ENCODE measurements at places on chromosomes 3 and 15.

DNA sequence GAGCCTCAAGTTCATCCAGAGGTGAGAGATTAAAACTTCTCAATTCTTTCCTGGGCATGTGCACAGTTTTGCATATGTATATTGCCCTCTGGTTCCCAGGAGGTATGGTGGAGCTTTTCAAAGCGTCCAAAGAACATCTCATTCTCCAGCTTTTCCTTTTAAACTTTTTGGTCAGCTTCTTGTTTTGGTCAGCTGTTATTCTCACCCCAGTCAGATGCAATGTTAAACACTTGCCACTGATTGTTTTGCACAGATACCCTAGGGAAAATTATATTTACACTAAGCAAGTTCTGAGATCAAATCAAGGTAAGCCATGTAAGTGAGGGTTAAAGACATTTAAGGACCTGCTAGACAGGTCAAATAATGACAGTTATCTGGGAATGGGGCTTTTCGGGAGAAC is 261.3 kb downstream of the EDEM1 start:
- DNase-seq, result no peak

DNA sequence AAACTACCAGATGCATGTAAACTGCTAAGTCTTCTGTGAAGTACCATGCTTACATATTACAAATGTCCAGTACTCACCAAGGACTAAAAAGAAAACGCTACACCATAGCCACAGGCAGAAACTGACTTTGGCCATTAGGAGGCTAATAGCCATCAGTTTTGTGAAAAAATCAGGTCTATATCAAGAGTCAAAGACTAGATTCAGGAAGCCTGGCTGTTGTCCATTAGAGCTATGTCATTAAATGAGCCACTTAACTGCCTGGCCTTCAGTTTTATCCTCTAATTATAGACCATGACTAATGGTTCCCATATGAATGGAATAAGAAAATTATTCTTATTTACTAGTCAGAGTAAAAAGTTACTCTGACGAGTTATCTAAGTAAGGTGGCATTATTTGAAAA is 144.1 kb downstream of the VPS13C start:
- no peak for DNase-seq

DNA sequence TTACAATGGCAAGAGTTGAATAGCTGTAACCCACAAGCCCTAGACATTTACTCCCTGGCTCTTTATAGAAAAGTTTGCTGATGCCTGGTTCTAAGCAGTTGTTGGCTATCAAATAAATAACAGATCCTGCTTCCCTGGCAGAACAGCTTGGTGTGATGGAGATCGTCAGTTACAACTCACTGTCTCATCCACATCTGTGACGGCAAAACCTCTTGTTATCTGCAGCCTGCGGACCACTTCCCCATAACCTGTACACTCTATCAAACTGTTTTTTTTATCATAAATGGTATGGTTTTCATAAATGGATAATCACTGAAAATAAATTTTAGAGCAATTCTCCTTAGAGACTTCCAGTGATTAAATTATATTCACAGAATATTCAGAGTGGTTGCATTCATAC is 14.1 kb downstream of the ZDHHC3 start:
- DNase-seq, result no peak

DNA sequence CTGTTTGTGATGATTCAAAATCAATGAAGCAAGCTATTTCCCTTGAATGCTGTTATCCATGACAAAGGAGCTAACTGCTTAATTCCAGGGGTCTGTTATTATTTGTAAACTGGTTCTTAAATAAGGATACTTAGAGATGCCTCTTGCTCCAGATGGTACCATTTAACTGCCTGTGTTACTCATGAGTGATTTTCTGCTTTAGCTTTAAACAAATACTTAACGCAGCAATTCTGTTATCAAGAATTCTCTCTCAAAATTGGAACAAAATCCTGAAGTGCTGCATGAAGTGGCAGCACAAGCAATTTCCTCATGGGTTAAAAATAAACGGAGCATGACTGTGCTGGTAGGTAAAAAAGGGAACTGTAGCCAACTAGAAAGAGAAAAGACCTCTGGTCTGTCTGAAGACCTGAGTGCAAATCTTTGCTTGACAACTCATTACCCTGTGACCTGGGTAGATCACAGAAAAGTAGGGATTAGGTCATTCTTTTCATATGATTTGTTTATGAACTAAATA is 62.5 kb upstream of the GBE1 start:
- peak; percentile 16 for DNase-seq

DNA sequence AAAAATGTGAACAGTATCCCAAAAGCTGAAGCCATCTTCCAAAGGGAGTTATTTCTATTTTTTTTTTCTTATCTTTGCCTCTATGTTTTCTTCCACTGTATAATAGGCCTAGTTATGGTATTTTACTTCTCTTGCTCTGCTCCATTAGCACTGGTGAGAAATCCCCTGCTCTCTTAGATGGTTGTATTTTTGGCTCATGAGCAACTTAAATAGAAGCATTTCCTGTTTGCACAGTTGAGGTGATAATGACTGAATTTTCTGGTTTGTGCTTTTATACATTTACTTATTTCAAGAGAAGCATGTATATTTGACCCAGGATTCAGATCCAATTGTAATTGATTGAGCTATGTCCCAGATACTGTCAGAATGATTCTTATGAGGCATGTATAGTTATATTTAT is 61.6 kb upstream of the CD200R1L start:
- DNase-seq, result no peak

DNA sequence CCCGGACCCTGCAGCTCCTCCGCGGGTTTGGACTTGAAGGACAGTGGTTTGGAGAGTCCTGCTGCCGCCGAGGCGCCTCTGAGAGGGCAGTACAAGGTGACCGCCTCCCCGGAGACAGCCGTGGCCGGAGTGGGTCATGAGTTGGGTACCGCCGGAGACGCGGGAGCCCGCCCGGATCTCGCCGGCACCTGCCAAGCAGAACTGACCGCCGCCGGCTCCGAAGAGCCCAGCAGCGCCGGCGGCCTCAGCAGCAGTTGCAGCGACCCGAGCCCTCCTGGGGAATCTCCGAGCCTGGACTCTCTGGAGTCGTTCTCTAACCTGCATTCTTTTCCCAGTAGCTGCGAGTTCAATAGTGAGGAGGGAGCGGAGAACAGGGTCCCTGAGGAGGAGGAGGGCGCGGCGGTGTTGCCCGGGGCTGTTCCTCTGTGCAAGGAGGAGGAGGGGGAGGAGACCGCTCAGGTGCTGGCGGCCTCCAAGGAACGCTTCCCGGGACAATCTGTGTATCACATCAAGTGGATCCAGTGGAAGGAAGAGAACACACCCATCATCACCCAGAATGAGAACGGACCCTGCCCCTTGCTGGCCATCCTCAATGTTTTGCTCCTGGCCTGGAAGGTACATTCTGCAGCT is 634 bp downstream of the MINDY2 start:
- peak; percentile 54 for DNase-seq

DNA sequence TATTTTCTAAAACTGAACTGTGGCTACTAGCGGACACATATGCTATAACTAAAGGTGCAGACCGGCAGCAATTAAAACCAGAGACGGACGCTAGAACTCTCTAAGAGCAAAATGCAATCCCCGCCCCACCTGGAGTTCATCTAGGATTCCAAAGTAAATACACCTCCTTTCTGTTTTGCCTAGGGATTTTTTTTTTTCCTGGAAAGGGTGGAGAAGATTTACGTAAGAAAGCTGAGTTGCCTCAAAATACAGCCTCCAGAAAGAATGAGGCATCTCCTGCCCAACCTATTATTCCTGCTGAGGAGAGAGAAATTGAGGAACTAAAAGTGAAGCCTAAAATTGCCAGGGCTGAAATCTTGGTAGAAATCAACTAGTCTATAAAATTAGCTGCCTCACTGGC is 150.2 kb downstream of the TP63 start:
- no peak for DNase-seq

GRCh38 chr15:68073576-68074288 is 19.6 kb downstream of the PIAS1 start:
- no peak for DNase-seq

DNA sequence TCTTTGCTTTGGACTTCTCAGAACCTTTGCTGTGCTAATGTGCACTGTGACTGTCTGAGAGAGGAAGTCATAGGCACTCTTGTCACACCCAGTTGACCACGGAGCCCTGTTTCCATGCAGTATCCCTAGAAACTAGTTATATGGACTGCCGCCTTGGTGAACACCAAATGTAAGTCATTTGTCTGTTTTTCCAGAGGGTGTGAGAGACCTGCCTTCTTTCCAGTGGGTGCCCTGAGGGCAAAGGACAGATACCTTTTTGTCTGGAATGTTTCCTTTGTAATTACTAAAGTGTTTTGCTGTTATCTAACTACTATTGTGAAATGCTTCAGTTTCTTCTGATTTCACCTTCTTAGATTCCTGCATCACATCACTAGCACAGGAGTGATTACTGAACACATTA is 91.8 kb downstream of the LARS2 start:
- no peak for DNase-seq

- DNase-seq, result no peak
Observed at GRCh38 chr3:105162448-105162847, 204.3 kb upstream of the ALCAM start.

- DNase-seq, result no peak
Observed at GRCh38 chr15:26049900-26050657, 187.0 kb upstream of the ATP10A start.

- no peak for DNase-seq
Observed at GRCh38 chr3:72766866-72767265, 81.4 kb downstream of the SHQ1 start.

- peak; percentile 42 for DNase-seq
Observed at GRCh38 chr15:94607176-94607654, 375.9 kb downstream of the MCTP2 start.

DNA sequence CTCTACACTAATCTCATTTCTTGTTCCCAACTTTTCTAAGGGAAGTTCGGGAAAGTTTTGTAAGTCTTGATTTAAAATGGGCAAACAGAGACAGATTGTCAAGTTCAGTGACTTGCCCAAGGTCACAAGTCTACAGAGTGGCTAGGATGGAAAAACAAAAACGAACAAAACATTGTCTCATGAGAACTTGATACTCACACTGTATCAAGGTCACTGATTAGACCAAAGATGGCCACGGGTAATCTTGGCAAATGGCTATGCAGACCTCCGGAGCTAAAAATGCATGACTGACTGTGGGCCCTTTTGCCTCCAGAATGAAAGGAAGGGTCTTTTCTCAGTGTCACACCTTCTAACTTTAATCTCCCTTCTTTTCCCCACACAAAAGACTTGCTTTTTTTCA is 460.9 kb downstream of the FOXP1 start:
- no peak for DNase-seq

GRCh38 chr3:180808823-180809575 is 103.5 kb upstream of the FXR1 start:
- DNase-seq, result no peak

DNA sequence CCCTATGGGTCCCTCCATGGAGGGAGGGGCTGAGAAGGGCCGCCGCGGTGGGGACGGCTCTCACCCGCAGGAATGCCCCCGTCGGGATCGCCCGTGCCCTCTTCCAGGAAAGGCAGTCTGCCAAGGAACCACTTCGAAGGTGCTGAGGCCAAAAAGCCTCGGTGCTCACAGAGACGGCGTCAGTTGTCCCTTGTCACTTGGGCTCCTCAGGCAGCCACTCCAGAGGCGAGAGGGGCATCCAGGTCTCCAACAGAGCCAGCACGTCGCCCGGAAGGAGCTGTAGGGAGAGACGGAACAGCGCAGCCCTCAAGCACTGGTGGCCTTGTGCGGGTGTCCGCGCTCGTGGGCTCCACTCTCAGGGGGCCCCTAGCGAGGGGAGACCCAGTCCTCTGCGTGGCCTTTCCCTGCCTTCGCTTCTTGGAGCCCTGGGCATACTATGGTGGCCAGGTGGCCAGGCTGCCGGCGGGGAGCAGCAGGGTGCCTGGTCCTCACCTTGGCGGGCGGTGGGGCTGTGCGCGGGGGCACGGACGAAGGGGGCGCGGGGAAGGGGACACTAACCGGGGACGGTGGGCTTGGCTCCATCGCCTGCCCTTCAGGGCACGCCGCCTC is 994 bp downstream of the MESP1 start:
- no peak for DNase-seq

GRCh38 chr15:85642065-85642692 is 152.5 kb downstream of the KLHL25 start:
- DNase-seq, result no peak

GRCh38 chr3:149224736-149225594 is 3.3 kb upstream of the CP start:
- no peak for DNase-seq

DNA sequence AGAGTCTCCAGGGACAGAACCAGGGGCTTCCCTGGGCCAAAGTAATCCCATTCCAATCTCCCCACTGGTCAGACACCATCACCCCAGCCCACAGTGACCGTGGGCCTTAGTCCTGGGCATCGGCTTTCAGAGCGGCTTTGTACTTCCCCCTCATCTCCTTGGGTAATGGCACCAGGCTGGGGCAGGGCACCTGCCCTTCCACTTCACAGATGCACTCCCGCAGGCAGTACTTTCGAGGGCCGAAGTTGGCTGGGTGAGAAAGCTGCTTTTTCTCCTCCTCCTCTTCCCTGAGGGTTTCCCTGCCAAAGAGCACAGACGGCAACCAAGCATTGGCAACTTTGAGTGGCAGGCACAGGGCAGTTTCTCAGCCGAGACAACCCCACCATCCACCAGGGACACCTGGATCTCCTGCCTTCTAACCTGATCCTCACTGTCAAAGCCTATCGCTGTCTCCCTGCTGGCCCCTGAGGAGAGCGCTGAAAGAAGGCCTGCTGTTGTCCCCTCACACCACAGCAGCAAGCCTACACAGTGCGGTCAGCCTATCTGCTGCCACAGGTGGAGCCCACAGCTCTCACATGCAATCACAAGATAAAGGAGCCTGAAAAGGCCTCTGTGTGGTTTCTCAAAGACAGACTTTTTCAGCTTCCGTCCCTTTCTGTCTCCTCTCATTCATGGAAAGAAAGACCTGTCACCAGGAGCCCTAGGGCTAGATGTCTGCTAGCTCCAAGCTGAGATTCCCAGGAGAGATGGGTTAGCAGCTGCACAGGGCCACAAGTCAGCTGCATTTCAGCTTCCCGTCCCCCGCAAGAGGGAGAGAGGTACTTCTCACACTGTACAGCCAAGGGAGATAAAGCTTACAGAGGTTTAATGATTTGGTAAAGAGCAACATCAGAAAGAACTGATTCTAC is 12.5 kb downstream of the MRPS25 start:
- no peak for DNase-seq

DNA sequence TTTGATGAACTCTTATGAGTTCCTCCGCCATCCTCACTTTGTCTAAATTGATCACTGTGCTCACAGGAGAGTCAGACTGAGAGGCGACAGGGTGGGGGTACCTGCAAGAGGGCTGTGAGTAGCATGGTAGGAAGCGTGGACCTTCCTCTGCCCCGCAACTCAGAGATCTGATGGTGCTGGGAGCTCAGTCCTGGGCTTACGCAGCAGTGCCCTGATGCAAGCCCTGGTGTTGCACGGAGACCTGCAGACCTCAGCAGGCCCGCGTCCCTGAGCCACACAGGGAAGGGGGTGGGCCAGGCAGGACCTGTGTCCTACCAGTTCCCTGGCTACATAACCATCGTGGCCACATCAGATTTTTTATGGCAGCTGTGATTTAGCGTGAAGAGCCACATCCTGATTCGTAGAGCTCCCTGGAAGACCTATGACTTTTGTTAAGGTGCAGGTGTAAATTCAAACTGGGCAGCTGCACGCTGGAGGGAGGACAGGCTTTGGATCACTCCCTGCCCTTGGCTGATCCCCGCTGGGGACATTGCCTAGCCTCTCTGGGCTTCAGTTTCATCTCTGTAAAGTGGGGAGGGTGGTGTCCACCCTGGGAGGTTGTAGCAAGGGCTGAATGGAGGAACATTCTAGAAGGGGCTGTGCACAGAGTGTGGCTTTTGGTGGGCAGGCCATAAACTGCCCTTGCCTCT is 176.1 kb downstream of the KLF13 start:
- DNase-seq, result no peak

All from tongue (tissue), 3 donors.